ENCODE measurements at places on chromosomes 13 and 19.
A peak's percentile ranks its signal among the peaks of the same experiment; 100 is the strongest.

- DNase-seq, result peak; percentile 77
These were observed 144.4 kb downstream of the DIAPH3 start for GRCh38 chr13:60019119-60019993.

- no peak for DNase-seq
These were observed 24.1 kb upstream of the CASP14 start for GRCh38 chr19:15025217-15025616.

GRCh38 chr13:97310809-97311436 lies 88.8 kb downstream of the MBNL2 start:
- no peak for DNase-seq

DNA sequence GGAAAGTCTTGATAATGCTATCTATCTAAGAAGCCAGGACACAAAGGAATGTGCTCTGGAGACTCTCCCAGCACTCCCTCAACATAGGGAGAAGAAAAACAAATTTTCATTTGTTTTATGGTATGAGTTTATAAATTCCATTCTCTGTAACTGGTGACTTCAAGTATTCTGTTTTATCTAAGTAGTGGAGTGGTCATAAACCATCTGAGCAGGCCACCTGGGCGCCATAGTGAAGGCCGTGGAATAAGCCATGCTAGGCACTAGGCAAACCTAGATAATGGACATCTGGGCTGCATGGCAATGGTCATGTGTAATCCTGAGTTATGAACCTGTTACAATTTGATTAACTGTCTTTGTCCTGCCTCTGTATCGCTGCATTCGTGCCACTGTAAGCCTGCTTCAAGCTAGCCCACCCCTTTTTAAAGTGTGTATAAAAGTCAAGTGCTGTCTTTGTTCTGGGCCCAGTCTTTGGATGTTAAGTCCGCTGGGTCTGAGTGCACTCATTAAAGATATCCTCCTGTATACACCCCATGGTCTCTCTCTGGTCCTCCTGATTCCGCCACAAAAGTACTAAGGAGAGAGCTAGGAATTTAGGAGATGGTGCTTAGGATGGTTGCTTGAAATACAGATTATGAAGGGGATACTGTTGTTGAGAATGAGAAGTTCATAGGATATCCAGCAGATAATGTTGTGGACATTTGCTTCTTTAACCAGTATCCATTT lies 13.2 kb downstream of the GTF2F2 start:
- DNase-seq, result peak; percentile 25

- peak; percentile 46 for DNase-seq
These were observed 52.2 kb downstream of the AP1M1 start for GRCh38 chr19:16249826-16250404.

GRCh38 chr13:41577436-41577835 lies 120.1 kb downstream of the RGCC start:
- peak; percentile 75 for DNase-seq

DNA sequence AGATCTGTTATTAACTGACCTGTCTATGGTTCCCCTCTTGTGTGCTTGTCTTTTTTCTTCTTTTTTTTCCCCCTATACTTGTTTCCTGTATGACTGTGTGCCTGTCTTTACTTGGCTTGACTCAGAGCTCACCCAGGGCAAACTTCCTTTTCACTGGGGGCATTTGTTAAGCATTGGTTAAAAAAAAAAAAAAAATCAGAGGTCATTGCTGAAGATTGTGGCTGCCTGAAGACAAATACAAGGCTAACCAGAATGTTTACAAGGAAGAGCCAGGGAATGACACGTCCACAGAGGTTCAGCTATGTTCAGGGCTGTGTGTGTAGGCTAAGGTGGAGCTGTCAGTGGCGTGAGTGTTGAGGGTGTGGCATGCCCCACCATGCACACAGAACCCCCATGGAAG lies 47.1 kb downstream of the LNX2 start:
- peak; percentile 27 for DNase-seq
